ENCODE measurements at places on chromosomes 1 and 21.
A peak's percentile ranks its signal among the peaks of the same experiment; 100 is the strongest.

GRCh38 chr1:167782946-167783345 is 61.2 kb downstream of the MPZL1 start:
- no peak for DNase-seq

GRCh38 chr1:65255035-65255655 is 54.2 kb upstream of the DNAJC6 start:
- no peak for DNase-seq

DNA sequence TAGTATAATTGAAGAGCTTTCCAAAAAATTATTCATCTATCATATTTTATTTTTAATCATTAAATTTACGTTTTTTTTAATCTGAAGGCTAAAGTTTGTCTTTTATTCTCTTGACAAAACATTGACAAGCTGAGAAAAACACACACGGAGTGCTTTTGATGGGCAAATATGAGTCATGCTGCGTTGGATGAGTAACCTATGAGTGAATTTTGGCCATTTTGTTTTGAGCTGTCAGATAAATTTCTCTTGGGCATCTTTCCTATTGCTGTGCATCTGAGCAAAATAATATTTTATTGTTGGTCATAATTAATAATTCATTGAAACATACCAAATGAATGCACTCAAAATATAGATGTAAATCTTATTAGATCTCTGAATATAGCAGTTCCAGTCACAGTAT is 1144.1 kb upstream of the ADGRL2 start:
- no peak for DNase-seq

DNA sequence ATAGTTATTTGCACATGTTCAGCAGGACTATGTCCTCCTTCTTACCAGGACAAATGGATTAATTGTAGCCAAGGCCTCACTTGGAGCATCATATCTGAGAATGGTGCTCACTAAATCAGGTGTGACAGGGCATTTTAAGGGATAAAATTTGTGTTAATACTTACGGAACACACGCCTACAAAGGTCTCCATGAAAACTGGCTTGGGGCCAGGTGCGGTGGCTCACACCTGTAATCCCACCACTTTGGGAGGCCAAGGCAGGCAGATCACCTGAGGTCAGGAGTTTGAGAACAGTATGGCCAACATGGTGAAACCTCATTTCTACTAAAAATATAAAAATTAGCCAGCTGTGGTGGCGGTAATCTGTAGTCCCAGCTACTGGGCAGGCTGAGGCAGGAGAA is 75.1 kb upstream of the CAPZB start:
- no peak for DNase-seq

- DNase-seq, result no peak
These were observed 71.6 kb downstream of the DNTTIP2 start for GRCh38 chr1:93807311-93807930.

- peak; percentile 12 for DNase-seq
These were observed 598 bp upstream of the ADIPOR1 start for GRCh38 chr1:202958544-202959275.

All from activated CD4-positive, alpha-beta T cell treated with anti-CD3 and anti-CD28 coated beads, Interleukin-2, amount 50 U/mL, for 48 hours (primary cell).